ENCODE measurements at places on chromosomes 5 and 9.

DNA sequence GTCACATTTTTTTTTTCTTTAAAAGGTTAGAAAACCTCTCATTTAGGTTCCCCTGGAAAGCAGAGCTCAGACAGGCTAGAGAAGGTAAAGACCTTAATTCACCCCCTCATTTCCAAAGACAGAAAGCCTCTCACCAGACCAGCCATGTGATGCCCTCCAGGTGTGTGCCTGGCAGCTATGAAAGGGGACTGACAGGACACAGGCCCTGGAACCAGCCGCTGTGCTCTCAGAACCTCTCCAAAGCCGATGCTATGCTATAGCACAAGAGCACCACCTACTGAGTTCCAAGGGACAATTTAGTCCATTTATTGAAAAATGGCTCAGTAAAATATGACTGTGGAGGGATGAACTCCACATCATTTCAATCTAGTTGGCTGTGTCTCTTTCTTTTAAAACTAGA is 48.8 kb downstream of the FANCC start:
- DNase-seq, result no peak

DNA sequence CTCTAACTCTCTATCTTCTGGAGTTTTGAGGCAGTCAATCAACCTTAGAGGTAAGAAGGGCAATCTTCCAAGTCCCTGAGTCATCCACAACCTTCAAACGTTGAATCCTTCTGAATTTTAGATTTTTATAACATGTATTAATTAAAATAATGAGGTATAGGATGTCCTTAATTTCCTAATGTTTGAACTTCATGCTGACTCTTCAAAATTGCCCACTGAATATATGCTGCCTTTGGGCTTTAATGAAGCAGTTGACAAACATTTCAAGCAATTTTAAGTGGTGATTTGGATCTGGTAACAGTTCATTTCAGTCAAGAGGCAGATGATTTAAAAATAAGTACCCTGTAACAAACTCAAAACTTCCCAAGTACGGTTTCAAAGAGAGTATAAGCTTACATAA is 26.0 kb downstream of the ERP44 start:
- no peak for DNase-seq

DNA sequence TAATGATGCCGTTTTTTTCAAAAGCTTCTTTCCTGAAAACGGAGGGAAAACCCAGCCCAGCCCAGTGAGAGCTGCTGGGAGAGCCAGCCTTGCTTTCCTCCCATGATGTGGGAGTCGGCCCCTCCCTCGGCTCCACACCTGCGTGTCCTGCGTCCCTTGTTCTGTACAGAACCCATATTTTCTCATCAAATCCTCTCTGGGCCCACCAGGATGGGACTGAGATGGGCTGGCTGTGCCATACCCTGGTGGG is 8.9 kb downstream of the FLT4 start:
- no peak for DNase-seq

GRCh38 chr9:85258823-85259370 is 482.9 kb downstream of the AGTPBP1 start:
- DNase-seq, result no peak

DNA sequence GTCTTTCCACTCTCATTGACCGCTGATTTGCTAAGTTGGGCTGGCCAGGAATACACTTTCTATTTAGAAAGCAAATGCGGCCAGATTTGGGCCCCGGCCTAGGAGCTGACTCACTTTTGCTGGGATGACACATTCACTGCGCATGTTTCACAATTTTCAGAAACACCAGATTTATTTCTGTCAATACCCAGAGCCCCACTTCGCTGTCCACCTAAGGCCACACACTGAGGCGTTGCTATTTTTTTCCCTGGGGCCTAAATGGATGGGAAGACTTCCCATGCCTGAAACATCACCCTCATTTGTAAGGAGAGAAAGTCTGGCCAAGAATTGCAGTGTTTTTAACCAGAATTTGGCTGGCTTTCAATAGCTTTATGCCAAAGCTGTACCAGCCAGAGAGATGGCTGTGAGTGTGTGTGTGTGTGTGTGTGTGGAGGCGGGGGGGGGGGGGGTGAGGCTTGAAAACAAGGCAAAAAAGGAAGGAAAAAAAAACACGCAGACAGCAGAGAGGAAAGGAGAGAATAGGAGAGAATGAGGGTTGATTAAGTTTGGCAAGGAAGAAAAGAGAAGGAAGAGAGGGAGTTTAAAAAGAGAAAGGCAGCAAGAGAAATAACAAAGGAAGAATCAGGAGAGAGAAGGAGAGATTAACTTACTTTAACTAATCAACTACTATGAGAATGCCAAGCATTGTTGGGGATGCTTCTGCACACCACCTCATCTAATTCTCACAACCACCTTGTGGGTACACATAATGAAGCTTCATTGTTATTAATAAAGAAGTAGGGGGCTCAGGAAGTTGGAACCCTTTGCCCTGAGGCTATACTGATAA is 261.4 kb upstream of the KLF4 start:
- no peak for DNase-seq

- DNase-seq, result no peak
These were observed 239.0 kb downstream of the FSTL4 start for GRCh38 chr5:133373121-133373870.

DNA sequence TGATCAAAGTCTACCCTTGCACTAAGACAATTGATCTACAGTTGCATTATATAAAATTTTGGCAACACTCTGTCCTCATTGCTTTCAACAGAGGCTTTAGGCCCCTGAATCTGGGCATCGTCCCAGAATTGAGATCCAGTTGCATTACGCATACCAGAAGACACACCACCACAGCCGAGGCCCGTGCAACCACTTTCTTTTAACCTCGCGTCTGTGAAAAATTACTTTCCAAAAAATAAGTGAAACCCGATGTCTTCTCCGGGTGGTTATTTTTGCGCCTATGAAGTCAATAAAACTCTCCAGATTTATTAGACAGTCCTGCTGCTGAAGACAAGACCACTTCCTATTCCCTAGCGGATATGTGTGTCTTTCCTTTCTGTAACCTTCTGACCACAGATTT is 52.1 kb upstream of the NFIB start:
- DNase-seq, result no peak

DNA sequence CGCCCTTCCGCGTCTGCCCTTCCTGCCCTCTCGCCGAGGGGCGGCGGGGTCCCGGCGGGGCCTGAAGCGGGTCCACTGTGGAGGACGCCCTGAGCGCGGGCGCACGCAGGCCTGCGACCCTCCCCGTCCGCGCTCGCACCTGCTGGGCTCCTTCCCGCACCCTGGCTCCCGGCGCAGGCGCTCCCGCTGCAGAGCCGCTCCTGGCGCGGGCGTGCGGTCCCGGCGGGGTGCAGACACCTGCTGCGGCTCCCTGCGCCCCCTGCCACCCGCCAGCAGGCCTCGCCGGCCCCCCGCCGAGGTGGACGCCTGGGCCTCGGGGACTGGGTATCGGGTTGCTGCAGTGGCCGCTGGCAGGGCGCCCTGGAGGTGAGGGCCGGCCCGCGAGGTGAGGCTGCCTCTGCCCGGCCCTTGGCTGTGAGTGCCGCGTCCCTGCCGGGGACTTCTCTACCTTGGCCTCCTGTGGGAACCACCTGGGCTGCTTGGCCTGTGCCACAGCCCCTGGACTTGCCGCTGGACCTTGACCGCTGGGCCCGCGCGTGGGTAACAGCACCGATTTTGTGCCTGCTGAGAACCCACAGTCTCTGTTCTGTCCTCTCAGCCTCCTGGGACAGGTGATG is 627 bp downstream of the ARRDC1 start:
- DNase-seq, result no peak

GRCh38 chr5:73338256-73339050 is 110.1 kb downstream of the FOXD1 start:
- no peak for DNase-seq

DNA sequence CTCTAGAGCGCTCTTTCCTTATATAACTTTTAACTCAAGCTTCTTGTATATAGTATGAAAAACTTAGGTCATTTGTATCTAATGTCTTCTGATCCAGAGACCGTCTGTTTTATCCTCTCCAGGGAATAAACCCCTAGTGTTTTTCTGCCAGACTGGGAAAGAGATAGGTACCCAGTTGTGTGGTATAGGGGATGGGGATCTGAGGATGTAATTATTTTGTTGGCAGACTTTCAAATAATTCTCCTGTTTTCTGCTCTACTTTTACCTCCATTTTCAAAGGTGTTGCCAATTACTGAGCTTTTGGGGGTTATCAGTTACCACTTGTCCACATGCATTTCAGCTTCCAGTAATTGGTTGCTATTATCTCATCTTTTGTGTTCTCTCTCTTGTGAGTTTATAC is 17.9 kb downstream of the CCDC171 start:
- no peak for DNase-seq

- no peak for DNase-seq
These were observed 139.8 kb upstream of the EDIL3 start for GRCh38 chr5:84524491-84524890.

GRCh38 chr9:115939065-115939765 is 214.4 kb upstream of the PAPPA start:
- no peak for DNase-seq

DNA sequence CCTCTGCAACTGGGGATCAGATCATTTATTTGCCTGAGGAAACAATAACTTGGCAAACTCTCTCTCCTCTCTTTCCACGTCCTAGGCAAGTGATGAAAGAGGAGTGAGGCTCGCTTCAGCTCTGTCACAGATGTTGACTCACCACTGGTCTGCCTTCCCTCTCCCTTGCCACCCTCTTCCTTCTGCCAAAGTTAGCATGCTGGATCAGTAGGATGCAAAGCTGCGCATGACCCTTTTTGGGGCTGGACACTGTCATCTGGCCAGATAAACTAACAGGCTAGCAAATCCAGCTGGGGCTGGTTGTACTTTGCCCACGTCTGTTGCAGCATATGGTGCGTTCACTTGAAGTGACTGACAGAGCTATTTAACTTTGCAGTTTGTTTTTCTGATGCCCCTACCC is 36.2 kb upstream of the SMARCA2 start:
- no peak for DNase-seq
